Endothelial cell of umbilical vein (primary cell): ENCODE measurements at places on chromosomes 11 and 22. TPM values are rescaled to one million over a fixed set of nuclear protein-coding genes. Genes with fewer than 3 reads are reported as not detected.

The FLRT1 gene
- not detected in 2 replicates for total RNA-seq

DNA sequence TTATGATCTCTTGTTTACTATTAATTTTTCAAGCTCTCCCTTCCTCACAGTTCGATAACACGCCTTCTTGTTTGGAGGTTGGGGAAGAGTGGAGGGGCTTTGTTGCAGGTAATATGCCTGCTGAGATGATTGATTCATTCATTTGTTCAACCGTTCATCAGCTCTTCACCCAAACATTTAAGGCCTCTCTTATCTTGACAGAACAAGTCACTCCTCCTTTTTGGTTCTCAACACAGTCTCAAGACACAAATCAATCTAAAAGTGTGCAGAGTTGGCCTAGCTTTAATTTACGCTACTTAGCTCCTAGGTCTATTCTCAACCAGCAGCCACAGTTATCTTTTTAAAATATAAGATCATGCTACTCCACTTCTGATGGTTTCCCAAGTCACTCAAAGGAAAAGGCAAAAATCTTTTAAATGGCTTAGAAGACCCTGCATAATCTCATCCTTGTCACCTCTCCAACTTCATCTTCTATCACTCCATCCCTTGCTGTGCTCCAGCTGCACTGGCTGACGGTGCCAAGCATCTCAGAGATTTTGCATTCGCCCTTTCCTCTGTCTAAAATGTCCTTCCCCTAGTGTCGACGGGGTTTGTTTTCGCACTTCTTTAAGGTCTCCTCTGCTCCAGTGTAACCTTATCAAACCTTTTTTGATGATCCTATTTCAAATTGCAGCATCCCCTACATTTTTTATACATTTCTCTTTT, 60.3 kb downstream of the AMBRA1 start:
- H3K4me1 ChIP-seq, result no peaks in the 10 kb centered on the region
- H3K4me3 ChIP-seq, result no peak overlapping the region
- no peak for DNase-seq
- no peaks in the 10 kb centered on the region for H3K27me3 ChIP-seq

- H3K36me3 ChIP-seq, result no peaks in the 10 kb centered on the region
- DNase-seq, result no peak
- no peaks in the 10 kb centered on the region for H3K27me3 ChIP-seq
- no peak overlapping the region for H3K4me3 ChIP-seq
- no peak overlapping the region for H3K27ac ChIP-seq
These were observed 1329.3 kb downstream of the TBC1D22A start for GRCh38 chr22:48091656-48092223.

The OR5AR1 gene
- total RNA-seq, result not detected in 2 replicates

GRCh38 chr11:69320756-69321741, 27.1 kb downstream of the MYEOV start:
- peaks cover 47% of the 10 kb centered on the region for H3K4me1 ChIP-seq
- H3K27me3 ChIP-seq, result no peaks in the 10 kb centered on the region
- no peak overlapping the region for H3K4me3 ChIP-seq
- peak; percentile 49 for DNase-seq
- peak overlapping the region; percentile 91 for H3K27ac ChIP-seq

The PGGHG gene
- 42.4 and 48.1 TPM in 2 replicates for total RNA-seq

The EXPH5 gene
- total RNA-seq, result 0.09 TPM in 1 of 2 replicates, not detected in the other

The IFITM10 gene
- total RNA-seq, result 0.62 and 0.66 TPM in 2 replicates

GRCh38 chr11:63897459-63898146, 19.4 kb downstream of the RCOR2 start:
- no peak overlapping the region for H3K4me3 ChIP-seq
- no peaks in the 10 kb centered on the region for H3K4me1 ChIP-seq
- H3K27ac ChIP-seq, result no peak overlapping the region
- H3K27me3 ChIP-seq, result no peaks in the 10 kb centered on the region
- H3K36me3 ChIP-seq, result peaks cover 52% of the 10 kb centered on the region

DNA sequence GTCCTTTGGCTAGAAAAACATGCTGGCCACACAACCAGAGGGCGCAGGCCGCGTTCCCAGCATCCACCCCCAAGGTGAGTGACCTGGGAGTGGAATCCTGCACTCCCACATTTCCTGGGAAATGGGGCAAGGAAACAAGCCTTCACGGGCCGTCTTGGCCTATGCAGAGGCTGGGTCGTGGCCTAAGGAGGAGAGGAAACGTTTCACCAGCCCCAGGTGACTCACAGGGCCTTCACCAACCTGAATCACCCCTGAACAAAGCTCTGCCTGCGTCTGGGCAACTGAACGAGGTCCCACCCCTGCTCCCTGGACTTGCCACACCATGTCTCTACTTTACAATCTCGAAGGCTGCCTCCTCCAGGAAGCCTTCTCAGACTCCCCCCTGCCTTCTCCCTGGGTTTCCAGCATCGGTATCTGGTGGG, 13.2 kb downstream of the MYH9 start:
- peak; percentile 72 for DNase-seq
- H3K36me3 ChIP-seq, result peaks cover 5% of the 10 kb centered on the region
- no peaks in the 10 kb centered on the region for H3K27me3 ChIP-seq
- H3K4me1 ChIP-seq, result peaks cover 94% of the 10 kb centered on the region

- no peaks in the 10 kb centered on the region for H3K27me3 ChIP-seq
- no peaks in the 10 kb centered on the region for H3K36me3 ChIP-seq
- no peak for DNase-seq
- H3K27ac ChIP-seq, result no peak overlapping the region
- no peaks in the 10 kb centered on the region for H3K4me1 ChIP-seq
These were observed 43.5 kb downstream of the NELL1 start for GRCh38 chr11:20712912-20713311.

GRCh38 chr11:78898266-78898775, 323.7 kb upstream of the NARS2 start:
- DNase-seq, result no peak
- H3K27me3 ChIP-seq, result no peaks in the 10 kb centered on the region
- no peak overlapping the region for H3K4me3 ChIP-seq
- H3K36me3 ChIP-seq, result no peaks in the 10 kb centered on the region

The FGF19 gene
- not detected in 2 replicates for total RNA-seq

The GGT1 gene
- 1.5 and 1.8 TPM in 2 replicates for total RNA-seq

DNA sequence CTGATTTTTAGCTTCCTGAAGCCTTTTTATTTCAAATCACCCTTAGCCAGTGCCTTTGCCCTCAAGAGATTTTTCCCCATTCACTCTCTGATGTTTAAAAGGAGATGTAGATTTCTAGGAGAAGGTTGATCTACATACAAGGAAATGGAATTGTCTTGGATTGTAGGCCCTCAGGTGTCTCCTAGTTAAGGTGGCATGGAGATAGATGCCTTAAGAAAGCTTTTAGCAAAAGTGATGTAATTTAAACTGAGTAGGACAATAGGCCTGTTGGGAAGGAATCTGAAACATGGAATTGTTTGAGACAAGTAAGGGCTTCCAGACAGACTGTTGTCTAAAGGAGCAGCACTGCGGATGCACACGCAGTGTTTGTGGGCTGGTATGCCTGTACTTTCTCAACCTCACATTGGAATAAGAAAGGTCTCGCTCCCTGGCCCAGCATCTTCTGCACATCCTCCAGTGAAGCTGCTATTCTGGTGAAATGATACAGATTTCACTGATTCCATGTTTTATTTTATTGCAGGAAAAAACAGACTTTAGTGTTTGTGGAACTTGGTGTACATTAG, 69.8 kb upstream of the SLC25A18 start:
- no peaks in the 10 kb centered on the region for H3K27me3 ChIP-seq
- no peaks in the 10 kb centered on the region for H3K4me1 ChIP-seq
- DNase-seq, result no peak
- H3K36me3 ChIP-seq, result no peaks in the 10 kb centered on the region
- H3K4me3 ChIP-seq, result no peak overlapping the region

DNA sequence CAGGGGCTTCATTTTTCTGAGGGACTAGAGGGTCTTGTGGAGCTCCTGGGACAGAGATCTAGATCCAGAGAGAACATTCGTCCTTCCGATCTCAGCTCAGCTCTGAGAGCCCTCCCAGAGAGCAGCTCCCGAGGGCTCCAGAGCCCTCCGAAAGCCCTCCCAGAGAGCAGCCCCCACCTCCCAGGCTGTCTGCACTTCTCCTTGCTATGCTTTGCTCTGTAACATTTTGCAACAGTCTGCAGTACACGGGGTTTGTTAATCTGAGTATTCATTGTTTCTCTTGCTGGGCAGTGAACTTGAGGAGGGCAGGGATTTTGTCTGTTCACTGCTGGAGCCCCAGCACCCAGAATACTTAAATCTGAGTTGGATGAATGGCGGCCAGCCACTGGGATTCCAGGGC, 2.6 kb downstream of the GGA1 start:
- no peak overlapping the region for H3K4me3 ChIP-seq
- peaks cover 19% of the 10 kb centered on the region for H3K4me1 ChIP-seq
- DNase-seq, result no peak
- no peaks in the 10 kb centered on the region for H3K27me3 ChIP-seq
- H3K36me3 ChIP-seq, result no peaks in the 10 kb centered on the region

- H3K27me3 ChIP-seq, result no peaks in the 10 kb centered on the region
- no peaks in the 10 kb centered on the region for H3K36me3 ChIP-seq
- DNase-seq, result peak; percentile 53
- no peak overlapping the region for H3K27ac ChIP-seq
- H3K4me3 ChIP-seq, result no peak overlapping the region
These were observed 858.1 kb downstream of the OPCML start for GRCh38 chr11:132674151-132674550.

The SMTNL1 gene
- total RNA-seq, result not detected in 2 replicates

The NOX4 gene
- 34.0 and 47.7 TPM in 2 replicates for total RNA-seq

The IGLL1 gene
- not detected in 2 replicates for total RNA-seq

GRCh38 chr22:32720924-32721323, 80.6 kb upstream of the TIMP3 start:
- DNase-seq, result no peak
- no peak overlapping the region for H3K27ac ChIP-seq
- no peaks in the 10 kb centered on the region for H3K27me3 ChIP-seq
- H3K4me3 ChIP-seq, result no peak overlapping the region
- H3K4me1 ChIP-seq, result no peaks in the 10 kb centered on the region

The TXN2 gene
- 74.3 and 75.9 TPM in 2 replicates for total RNA-seq

The F2 gene
- not detected in 2 replicates for total RNA-seq

The GLB1L3 gene
- total RNA-seq, result not detected in 2 replicates

DNA sequence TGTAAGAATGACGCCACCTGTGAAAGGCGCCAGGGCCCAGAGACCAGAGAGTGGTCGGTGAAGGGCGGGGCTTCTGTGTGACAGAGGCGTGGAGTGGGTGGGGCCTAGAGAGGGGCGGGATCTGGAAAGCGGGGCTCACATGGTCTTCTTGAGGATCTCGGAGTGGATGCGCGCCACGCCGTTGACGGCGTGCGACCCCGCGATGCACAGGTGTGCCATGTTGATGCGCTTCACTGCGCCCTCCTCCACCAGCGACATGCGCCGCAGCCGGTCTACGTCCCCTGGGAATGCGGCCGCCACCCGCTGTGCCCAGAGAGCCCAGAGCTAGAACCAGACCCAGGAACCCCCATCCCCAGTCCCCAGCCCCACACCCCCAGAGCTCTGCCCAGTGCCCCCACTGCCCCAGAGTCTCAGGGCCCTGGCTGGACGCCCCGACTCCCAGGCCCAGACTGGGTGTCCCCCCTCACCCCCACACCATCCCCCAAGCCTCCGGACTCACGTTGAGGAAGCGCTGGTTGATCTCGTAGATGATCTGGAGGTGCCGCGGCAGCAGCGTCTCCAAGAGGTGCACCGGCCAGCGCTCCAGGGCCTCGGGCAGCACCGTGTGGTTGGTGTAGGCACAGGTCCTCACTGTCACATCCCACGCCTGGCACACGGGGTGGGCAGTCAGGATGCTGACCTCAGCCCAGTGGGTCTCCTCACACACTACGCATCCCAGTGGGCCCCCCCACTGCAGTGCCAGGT, 6.2 kb downstream of the PYGM start:
- H3K4me1 ChIP-seq, result no peaks in the 10 kb centered on the region
- no peak overlapping the region for H3K4me3 ChIP-seq
- no peaks in the 10 kb centered on the region for H3K27me3 ChIP-seq
- H3K27ac ChIP-seq, result no peak overlapping the region
- H3K36me3 ChIP-seq, result no peaks in the 10 kb centered on the region
- no peak for DNase-seq

DNA sequence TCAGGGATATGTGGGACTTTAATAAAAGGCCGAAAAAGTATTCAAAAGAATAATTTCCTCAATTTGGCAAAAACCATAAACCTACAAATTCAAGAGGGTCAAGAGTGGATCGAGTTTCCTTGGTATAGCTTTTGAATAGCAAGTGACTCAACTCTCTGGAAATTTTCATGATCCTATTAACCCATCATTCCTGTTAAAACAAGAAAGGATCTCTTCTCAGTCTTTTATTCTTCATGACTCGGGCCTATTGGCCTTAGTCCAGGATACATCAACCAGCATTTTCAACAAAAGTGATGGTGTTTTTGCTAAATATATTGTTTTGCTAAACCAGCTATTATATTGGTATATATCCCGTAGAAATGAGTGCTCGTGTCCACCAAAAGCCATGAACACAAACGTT, 110.3 kb downstream of the ATXN10 start:
- no peak overlapping the region for H3K27ac ChIP-seq
- no peaks in the 10 kb centered on the region for H3K27me3 ChIP-seq
- H3K4me3 ChIP-seq, result no peak overlapping the region
- H3K36me3 ChIP-seq, result no peaks in the 10 kb centered on the region
- no peak for DNase-seq

DNA sequence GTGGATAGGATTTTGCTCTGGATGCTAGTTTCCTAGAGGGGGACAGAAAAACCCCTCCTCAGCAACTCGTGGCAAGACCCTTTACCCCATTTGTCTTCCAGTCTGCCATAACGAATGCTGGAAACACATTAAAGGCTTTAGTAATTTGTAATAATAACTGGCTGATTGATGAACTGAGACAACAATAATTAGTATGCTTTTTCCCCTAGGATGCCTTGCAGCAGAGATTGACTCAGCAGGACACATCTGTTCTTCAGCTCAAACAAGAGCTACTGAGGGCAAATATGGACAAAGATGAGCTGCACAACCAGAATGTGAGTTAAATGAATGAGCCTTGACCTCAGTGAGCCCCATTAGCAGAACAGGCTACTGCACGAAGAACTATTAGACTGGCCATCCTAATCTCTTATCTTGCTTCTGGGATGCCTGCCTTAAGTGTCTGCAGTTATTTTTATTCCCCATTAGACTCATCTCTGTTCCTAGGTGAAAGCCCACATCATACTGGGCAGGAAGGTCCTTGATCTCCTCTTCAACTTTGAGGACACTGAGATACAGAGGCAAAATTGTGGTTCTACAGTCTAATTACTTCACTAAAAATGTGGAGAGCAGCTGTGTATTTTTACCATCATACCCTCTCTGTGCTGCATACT, 32.9 kb upstream of the DLAT start:
- peaks cover 24% of the 10 kb centered on the region for H3K36me3 ChIP-seq
- H3K27me3 ChIP-seq, result no peaks in the 10 kb centered on the region
- no peak overlapping the region for H3K4me3 ChIP-seq
- H3K4me1 ChIP-seq, result no peaks in the 10 kb centered on the region
- no peak overlapping the region for H3K27ac ChIP-seq
- no peak for DNase-seq

GRCh38 chr11:57294225-57295131, 30.3 kb downstream of the TNKS1BP1 start:
- H3K36me3 ChIP-seq, result peaks cover 7% of the 10 kb centered on the region
- DNase-seq, result peak; percentile 74
- H3K4me3 ChIP-seq, result no peak overlapping the region

The GUCY1A2 gene
- 0.02 and 0.12 TPM in 2 replicates for total RNA-seq
